HepG2 (cell line): ENCODE measurements at places on chromosomes 12 and 14. TPM values are rescaled to one million over a fixed set of nuclear protein-coding genes. Genes with fewer than 3 reads are reported as not detected.
A peak's percentile ranks its signal among the peaks of the same experiment; 100 is the strongest.

GRCh38 chr12:51938726-51939125 is 12.8 kb upstream of the ACVR1B start:
- H3K4me1 ChIP-seq = peaks cover 15% of the 10 kb centered on the region
- H3K4me3 ChIP-seq = no peak overlapping the region
- H3K27ac ChIP-seq = no peak overlapping the region
- H3K27me3 ChIP-seq = peaks cover 32% of the 10 kb centered on the region; the same call in 2 of the 3 replicates

- H3K27me3 ChIP-seq = no peaks in the 10 kb centered on the region
- DNase-seq = peak; percentile 44
- H3K4me3 ChIP-seq = peak overlapping the region; percentile 62
- no peaks in the 10 kb centered on the region for H3K36me3 ChIP-seq
- H3K4me1 ChIP-seq = peaks cover 63% of the 10 kb centered on the region
- H3K27ac ChIP-seq = peak overlapping the region; percentile 82
These were observed 717 bp downstream of the ORAI1 start for GRCh38 chr12:121626853-121627640.

GRCh38 chr14:77478796-77479195 is 19.8 kb downstream of the ISM2 start:
- H3K4me3 ChIP-seq = no peak overlapping the region
- no peak for DNase-seq
- no peaks in the 10 kb centered on the region for H3K4me1 ChIP-seq
- peaks cover 36% of the 10 kb centered on the region for H3K36me3 ChIP-seq
- H3K27me3 ChIP-seq = no peaks in the 10 kb centered on the region

DNA sequence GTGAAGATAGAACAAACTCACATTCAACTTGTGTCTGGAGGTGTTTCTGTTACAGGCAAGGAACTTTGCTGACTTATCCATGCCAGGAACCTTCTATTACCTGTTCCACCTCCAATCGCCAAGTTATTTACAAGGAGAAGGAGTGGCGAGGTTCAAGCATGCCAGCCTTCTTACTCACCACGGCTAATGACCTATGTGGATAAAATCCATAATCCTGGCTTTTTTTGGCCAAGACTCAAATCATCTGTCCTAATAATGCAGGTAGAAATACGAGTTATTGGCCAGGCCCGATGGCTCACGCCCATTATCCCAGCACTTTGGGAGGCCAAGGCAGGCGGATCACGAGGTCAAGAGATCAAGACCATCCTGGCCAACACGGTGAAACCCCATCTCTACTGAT is 241.6 kb downstream of the TMEM132D start:
- H3K4me1 ChIP-seq = no peaks in the 10 kb centered on the region
- no peak overlapping the region for H3K27ac ChIP-seq
- no peak for DNase-seq
- H3K4me3 ChIP-seq = no peak overlapping the region
- H3K27me3 ChIP-seq = no peaks in the 10 kb centered on the region

- H3K4me1 ChIP-seq = peaks cover 6% of the 10 kb centered on the region; the same call in 1 of the 2 replicates
- H3K27me3 ChIP-seq = no peaks in the 10 kb centered on the region; the same call in 1 of the 2 replicates
- DNase-seq = no peak
- no peaks in the 10 kb centered on the region for H3K36me3 ChIP-seq
- no peak overlapping the region for H3K4me3 ChIP-seq
These were observed 36.9 kb upstream of the CDK17 start for GRCh38 chr12:96437171-96437445.

DNA sequence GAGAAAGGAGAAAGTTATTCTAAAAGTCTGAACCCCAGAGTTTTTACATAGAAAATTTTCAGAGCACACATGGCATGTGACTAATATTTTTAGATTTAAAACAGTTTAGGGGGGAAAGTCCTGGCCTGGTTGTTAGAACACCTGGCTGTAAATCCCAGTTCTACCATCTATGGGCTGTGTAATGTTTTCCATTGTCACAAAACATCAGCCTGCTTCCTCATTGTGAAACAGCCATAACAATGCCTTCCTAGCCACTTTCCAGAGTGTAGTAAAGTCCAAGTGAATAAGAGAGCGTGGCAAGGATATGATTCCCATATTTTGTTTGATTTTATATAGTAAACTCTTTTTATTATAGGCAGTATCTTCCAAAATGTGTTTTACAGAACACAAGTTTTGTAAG is 310.0 kb upstream of the DCN start:
- H3K27ac ChIP-seq = no peak overlapping the region
- no peak overlapping the region for H3K4me3 ChIP-seq
- H3K27me3 ChIP-seq = no peaks in the 10 kb centered on the region
- no peaks in the 10 kb centered on the region for H3K4me1 ChIP-seq

Gene CALCOCO1
- total RNA-seq = 4.9 and 7.7 TPM in 2 replicates

DNA sequence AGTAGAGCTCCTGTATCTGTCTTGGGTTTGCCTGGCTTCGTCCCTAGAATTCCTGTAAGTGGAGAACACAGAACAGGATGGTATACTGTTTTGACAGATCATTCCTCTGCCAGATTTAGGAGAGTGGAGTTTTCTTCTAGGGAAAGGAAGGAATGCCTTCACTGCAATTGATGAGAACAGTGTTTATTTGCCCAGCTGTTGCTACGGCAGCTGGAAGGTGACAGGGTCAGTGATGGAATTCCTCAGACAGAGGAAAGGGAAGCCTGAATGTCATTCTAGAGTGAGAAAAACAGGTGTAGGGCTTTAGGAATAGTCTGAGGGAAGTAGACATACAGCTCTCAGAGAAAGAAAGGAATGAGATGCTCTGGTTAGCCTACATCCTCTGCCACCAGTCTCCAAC is 11.7 kb downstream of the CSRNP2 start:
- H3K27me3 ChIP-seq = no peaks in the 10 kb centered on the region
- no peak overlapping the region for H3K4me3 ChIP-seq
- H3K36me3 ChIP-seq = peaks cover 6% of the 10 kb centered on the region
- no peak overlapping the region for H3K27ac ChIP-seq
- peak; percentile 16 for DNase-seq

GRCh38 chr14:51627313-51627712 is 24.4 kb upstream of the FRMD6 start:
- no peaks in the 10 kb centered on the region for H3K4me1 ChIP-seq
- no peak for DNase-seq
- H3K27me3 ChIP-seq = no peaks in the 10 kb centered on the region
- H3K4me3 ChIP-seq = no peak overlapping the region
- H3K27ac ChIP-seq = no peak overlapping the region
- no peaks in the 10 kb centered on the region for H3K36me3 ChIP-seq
